Placental epithelial cell (primary cell): ENCODE measurements at places on chromosomes 12 and 14. TPM values are rescaled to one million over a fixed set of nuclear protein-coding genes. Genes with fewer than 3 reads are reported as not detected.

Gene IL26
- total RNA-seq, result not detected in 2 replicates

Gene MUCL1
- total RNA-seq, result not detected in 2 replicates

Gene GARIN6
- not detected in 2 replicates for total RNA-seq

Gene ITGB7
- total RNA-seq, result not detected in 2 replicates

Gene RFLNA
- total RNA-seq, result 3.8 and 4.3 TPM in 2 replicates

Gene GYS2
- not detected in 2 replicates for total RNA-seq

Gene SDR9C7
- under 0.01 TPM in 1 of 2 replicates, not detected in the other for total RNA-seq

Gene TCL1B
- not detected in 2 replicates for total RNA-seq

Gene CELA1
- total RNA-seq, result not detected in 2 replicates

Gene SELPLG
- total RNA-seq, result 2.0 and 3.9 TPM in 2 replicates

Gene KRT7
- total RNA-seq, result 636 and 2,495 TPM in 2 replicates

Gene AVPR1A
- 0.33 and 0.39 TPM in 2 replicates for total RNA-seq

Gene RASSF8
- total RNA-seq, result 16.2 and 22.8 TPM in 2 replicates

Gene KRT5
- total RNA-seq, result 884 and 2,107 TPM in 2 replicates

Gene OR6C2
- total RNA-seq, result not detected in 2 replicates

Gene CCDC177
- not detected in 2 replicates for total RNA-seq

Gene HNF1A
- not detected in 2 replicates for total RNA-seq

Gene PLEKHD1
- total RNA-seq, result 0.22 and 0.39 TPM in 2 replicates

Gene NANOG
- under 0.01 and 0.11 TPM in 2 replicates for total RNA-seq

Gene SLC10A1
- total RNA-seq, result not detected in 2 replicates

Gene GPR65
- total RNA-seq, result not detected in 2 replicates

Gene ACSM4
- not detected in 2 replicates for total RNA-seq

Gene GZMB
- not detected in 2 replicates for total RNA-seq

Gene RTL1
- not detected in 2 replicates for total RNA-seq

Gene SIX4
- total RNA-seq, result 2.7 and 4.1 TPM in 2 replicates

Gene PLEK2
- 22.4 and 26.7 TPM in 2 replicates for total RNA-seq

Gene DIO3
- total RNA-seq, result 2.4 and 2.6 TPM in 2 replicates

Gene GPR84
- total RNA-seq, result not detected in 2 replicates

Gene POMT2
- total RNA-seq, result 17.7 and 18.2 TPM in 2 replicates

Gene CCND2
- 404 and 516 TPM in 2 replicates for total RNA-seq

Gene FZD10
- total RNA-seq, result 0.87 TPM in 1 of 2 replicates, not detected in the other

Gene CIROP
- not detected in 2 replicates for total RNA-seq

Gene FOXA1
- not detected in 2 replicates for total RNA-seq

Gene COX8C
- total RNA-seq, result 0.39 TPM in 1 of 2 replicates, not detected in the other

Gene C12orf56
- 0.11 and 0.79 TPM in 2 replicates for total RNA-seq

Gene PGF
- under 0.01 TPM in 1 of 2 replicates, not detected in the other for total RNA-seq

Gene TBX3
- 1.2 and 2.1 TPM in 2 replicates for total RNA-seq

Gene WNT5B
- 7.9 and 12.6 TPM in 2 replicates for total RNA-seq

Gene ADGRD1
- not detected in 2 replicates for total RNA-seq

Gene B4GALNT3
- total RNA-seq, result 0.22 and 0.39 TPM in 2 replicates

Gene SLC2A3
- total RNA-seq, result 19.3 and 21.2 TPM in 2 replicates

Gene TMEM132C
- not detected in 2 replicates for total RNA-seq

Gene CPNE6
- total RNA-seq, result not detected in 2 replicates

Gene KRT82
- total RNA-seq, result not detected in 2 replicates

Gene TNS2
- 5.1 and 14.9 TPM in 2 replicates for total RNA-seq

Gene STK38L
- 16.1 and 21.8 TPM in 2 replicates for total RNA-seq

Gene PPP2R3C
- total RNA-seq, result 9.9 and 11.4 TPM in 2 replicates

Gene RFX4
- total RNA-seq, result not detected in 2 replicates

Gene SLC2A14
- not detected in 2 replicates for total RNA-seq

Gene SYNE3
- 6.1 and 7.1 TPM in 2 replicates for total RNA-seq
